ENCODE measurements at places on chromosomes 12 and 14.
A peak's percentile ranks its signal among the peaks of the same experiment; 100 is the strongest.

GRCh38 chr12:75322464-75322863 lies 7.7 kb downstream of the CAPS2 start:
- peak; percentile 73 for DNase-seq

- DNase-seq: no peak
These were observed 45.3 kb upstream of the LRIG3 start for GRCh38 chr12:58965568-58965967.

DNA sequence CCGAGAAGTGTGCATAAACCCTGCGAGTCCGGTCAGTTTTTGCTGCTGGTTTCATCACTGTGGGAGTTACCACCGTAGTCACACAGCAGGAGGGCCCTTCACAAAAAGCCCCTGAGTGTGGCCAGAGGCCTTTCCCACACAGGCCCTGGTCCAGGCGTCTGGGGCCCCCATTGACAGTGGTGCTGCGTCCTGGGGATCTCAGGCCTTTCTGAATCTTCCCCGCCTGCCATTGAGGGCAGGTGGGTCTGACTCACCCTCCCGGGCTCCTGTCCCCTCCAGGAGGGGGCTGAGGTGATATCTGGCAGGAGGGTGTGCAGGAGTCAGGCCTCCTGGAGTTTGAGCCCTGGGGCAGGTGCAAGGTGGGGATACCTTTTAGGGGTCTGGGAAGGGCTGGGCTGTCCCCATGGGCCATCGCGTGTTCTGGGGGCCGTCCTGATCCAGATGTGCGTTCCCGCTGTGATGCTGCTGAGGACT lies 358.5 kb downstream of the TMEM121 start:
- DNase-seq: no peak

- DNase-seq: no peak
These were observed 18.8 kb downstream of the ASPG start for GRCh38 chr14:104104076-104104901.

DNA sequence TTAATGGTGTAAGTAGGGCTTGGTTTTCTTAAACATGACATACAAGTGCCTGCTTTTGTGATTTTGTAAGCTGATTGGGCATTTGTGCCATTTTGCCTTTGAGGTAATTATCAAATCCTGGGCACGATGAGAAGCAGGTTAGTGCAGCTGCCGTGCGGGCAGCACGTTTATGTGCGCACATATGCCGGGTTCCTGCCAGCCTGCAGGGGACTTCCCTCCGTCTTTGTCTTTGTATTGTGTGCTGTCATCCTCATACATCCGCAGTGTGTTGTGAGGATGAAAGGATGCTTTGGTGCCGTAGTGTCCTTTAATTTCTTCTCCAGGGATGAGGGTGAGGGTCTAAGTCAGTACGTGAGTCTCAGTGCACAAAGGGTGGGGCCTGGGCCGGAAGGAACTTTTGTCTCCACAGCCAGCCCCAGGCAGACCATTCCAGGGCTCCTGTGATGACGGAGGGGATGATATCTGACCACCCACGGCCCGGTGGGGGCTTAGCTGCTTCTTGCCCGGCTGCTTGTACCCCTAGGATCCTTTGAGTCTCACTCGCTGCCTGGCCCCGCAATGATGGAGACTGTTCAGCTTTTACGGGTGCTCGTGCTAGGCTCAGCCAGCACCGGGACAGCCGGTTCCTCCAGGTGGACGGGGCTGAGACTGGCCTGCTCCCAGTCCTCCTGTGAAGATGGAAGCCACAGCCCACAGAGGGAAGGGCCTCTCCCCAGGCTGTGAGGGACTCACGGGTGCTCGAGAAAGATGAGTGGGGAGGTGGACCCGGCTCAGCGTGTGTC lies 54.6 kb downstream of the ADGRD1 start:
- no peak for DNase-seq

DNA sequence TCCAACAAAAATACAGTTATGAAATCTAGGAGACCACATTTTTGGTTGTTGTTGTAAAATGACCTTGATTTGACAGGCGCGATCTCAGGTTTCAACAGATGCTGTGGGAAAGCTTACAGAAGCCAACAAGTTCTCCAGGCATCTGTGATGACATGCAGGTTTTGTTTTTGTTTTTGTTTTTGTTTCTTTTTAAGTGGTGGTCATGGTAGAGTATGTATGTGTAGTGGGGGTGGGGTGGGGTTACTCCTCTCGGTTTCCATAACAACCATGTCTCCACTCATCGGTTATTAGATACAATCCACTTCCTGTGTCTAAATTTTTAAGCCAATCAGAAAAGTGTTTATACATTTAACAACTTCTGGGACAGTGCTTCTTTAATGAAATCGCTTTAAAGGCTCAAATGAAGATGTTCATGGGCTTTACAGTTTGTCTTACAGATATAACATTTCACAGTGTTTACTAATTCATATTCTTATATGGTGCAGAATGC lies 199.9 kb upstream of the FOXN3 start:
- DNase-seq: peak; percentile 58

- DNase-seq: no peak
These were observed 125.7 kb upstream of the GRIP1 start for GRCh38 chr12:66804563-66804974.

DNA sequence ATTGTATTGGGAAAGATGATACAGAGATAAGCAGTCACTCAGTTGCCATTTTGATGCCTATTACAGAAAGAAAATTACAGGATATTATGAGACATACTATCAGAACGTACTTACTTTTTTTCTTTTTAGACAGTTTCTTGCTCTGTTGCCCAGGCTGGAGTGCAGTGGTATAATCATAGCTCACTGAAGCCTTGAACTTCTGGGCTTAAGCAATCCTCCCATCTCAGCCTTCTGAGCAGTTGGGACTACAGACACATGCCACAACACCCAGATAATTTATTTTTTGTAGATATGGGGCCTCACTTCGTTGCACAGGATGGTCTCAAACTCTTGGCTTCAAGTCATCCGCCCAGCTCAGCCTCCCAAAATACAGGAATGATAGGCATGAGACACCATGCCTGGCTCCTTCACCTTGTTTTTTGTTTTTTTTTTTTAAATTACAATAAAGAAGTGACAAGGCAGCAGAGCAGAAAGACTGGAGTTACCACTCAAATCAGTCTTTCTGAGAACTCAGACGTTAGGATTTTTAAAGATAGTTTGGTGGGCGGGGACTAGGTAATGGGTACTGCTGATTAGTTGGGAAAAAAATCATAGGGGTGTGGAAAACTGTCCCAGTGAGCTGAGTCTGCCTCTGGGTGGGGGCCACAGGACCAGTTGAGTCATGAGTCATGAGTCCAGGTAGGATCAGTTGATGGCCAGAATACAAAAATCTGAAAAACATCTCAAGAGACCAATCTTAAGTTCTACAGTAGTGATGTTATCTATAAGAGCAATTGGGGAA lies 11.5 kb upstream of the CPM start:
- DNase-seq: no peak

GRCh38 chr12:48873096-48873495 lies 7.4 kb upstream of the RND1 start:
- no peak for DNase-seq

DNA sequence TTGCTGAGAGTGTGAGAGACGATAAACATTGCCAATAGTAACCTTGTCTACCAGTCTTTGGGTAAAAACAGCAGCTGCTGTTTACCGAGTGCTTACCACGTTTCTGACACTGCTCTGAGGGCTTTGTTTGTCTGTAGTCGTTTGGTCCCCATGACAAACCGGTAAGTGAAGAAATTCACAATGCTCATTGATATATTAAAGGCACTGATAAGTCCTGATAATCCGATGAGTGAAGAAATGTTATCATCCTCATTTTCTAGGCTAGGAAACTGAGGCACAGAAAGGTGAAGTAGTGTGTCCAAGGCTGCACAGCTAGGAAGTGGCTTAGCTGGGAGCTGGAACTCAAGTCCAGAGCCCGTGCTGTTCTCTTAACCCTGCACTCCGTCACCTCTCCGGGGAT lies 138.6 kb downstream of the SCARB1 start:
- DNase-seq: no peak
